ENCODE measurements at places on chromosomes 13 and 19. TPM values are rescaled to one million over a fixed set of nuclear protein-coding genes. Genes with fewer than 3 reads are reported as not detected.

DNA sequence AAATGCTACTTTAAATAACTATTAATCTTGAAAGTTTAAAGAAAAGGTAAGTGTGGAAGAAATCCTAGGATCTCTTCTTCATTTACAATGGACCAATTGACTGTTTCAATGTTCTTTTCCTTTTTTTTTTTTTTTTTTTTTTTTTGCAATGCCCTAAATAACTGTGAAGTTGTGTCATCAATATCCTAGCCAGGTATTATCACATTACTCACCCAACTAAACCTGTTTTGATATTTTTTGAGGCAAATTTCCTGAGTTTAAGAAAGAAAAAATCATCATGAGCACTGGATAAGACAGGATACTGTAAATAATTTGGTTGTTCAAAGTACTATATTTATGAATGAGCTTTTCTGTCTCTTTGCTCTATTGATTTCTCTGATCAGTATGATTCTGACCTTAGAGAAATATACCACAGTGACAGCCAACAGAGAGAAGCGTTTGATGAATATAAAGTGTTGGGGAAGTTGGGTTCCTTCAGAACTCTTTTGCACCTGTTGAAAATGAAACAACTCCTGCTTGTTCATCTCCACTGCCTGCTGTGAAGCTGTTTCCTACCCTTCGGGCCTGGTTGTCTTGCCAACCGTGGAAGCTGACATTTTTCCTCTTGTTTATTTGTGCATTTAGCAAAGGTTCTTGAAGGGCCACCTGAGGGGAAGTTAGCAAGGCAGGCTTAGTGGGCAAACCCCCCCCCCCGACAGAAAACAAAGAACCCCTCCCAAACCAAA lies 1220.5 kb upstream of the SLC10A2 start:
- peak; percentile 40 for DNase-seq

TMEM145 gene
- not detected for total RNA-seq

DNA sequence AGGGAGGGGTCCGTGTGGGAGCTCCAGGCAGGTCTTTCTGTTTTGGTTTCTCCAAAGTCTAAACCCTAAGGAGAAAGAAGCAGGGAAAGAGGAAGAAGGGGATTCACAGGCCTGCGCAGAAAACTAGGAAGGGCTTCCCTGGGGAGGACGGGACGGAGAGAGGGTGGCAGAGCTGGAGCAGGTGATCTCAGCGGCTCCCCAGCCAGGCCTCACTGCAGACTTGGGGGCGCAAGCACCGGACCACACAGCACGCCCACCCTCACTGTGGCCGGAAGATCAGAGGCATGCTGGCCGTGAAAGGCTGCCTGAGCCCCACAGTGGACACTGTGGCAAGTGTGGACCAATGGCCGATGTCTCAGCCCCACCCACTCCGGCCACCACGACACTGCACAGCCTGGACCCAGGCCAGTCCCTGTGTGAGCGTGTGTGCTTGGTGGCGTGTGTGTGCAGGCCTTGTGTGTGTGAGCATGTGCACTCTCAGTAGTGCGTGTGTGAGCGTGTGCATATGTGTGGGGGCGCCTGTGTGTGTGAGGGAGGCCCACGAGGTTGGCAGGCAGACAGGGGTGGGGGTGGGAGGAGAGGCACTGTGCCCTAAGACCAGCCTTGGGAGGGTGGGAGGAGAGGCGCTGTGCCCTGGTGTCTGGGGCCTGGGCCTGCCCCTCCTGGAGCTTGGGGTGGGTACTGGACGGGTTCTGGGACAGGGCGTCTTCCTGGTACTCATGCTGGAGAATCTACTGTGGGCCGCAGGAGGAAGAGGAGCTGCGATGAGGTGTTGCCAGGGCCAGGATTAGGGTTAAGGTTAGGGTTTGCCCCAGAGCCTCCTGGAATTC lies 15.4 kb upstream of the TMEM255B start:
- DNase-seq = no peak

DNA sequence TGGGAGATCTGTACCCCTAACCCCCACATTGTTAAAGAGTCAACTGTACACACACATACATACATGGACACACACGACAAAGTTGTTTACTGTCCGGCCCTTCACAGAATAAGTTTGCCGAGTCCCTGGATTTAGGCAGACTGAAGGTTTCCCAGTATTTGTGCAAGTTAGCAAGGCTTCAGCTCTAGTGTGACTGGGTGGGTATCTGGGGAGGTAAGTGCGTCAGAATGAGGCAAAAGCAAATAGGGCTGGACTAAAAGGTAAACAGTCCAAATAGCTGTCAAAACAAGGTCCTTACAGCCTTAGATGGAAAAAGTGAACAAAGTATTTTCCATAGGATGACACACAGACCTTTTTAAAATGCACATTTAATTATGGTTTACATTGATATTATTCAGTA lies 228.4 kb upstream of the UFM1 start:
- no peak for DNase-seq

DNA sequence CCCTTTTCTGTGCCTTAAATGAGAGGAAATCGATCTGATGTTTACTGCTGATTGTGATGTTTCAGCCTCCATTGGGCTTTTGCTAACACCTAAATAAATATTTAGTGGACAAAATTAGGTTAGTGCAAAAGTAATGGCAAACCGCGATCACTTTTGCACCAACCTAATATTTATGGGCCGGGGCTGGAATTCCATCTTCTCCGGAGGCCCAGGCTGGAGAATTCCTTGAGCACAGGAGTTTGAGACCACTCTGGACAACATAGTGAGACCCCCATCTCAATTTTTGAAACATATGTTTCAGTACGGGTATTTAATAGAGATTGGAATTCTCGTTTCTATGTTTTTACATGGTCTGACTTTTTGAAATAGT lies 603 bp downstream of the ZNF880 start:
- DNase-seq = no peak

- DNase-seq = no peak
Measured at GRCh38 chr13:20667857-20668437, 35.6 kb upstream of the IL17D start.

GRCh38 chr19:4144666-4145249 lies 8.7 kb upstream of the CREB3L3 start:
- peak; percentile 71 for DNase-seq

GRCh38 chr19:29084266-29084665 lies 128.7 kb downstream of the UQCRFS1 start:
- DNase-seq = peak; percentile 2

GRCh38 chr19:43594710-43595604 lies 977 bp downstream of the IRGQ start:
- DNase-seq = peak; percentile 68

DACH1 gene
- not detected for total RNA-seq

NXNL1 gene
- not detected for total RNA-seq

GRCh38 chr13:112892426-112893206 lies 76.4 kb upstream of the MCF2L start:
- DNase-seq = no peak

HPN gene
- not detected for total RNA-seq

DNA sequence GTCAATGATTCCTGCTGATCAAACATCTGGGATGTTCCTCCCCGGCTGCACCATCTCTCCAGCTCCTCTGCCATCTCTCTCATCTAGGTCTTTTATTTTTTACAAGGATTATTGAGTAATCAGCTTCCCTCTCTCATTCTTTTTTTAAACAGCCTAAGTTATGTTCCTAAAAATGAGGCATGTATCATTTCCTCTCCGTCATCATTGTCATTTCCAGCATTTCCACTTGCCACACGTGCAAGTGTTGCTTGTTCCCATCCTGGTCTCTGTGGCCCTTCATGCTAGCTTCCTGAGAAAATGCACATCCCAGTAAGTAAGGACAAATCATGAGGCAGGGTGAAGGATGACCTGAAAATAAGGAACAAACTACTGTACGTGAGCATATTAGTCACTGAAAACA lies 102.7 kb upstream of the POSTN start:
- peak; percentile 27 for DNase-seq

- DNase-seq = no peak
Measured at GRCh38 chr13:32748305-32748704, 162.1 kb downstream of the PDS5B start.

- DNase-seq = no peak
Measured at GRCh38 chr19:42290523-42291434, 11.2 kb upstream of the PRR19 start.

COL4A2 gene
- 110 TPM for total RNA-seq

- no peak for DNase-seq
Measured at GRCh38 chr19:19119325-19120237, 18.7 kb downstream of the TMEM161A start.

FREM2 gene
- total RNA-seq = 0.76 TPM

ACP5 gene
- total RNA-seq = 0.76 TPM

GRCh38 chr19:45474606-45475521 lies 7.1 kb downstream of the FOSB start:
- peak; percentile 52 for DNase-seq

- DNase-seq = no peak
Measured at GRCh38 chr19:39913682-39914333, 20.6 kb downstream of the FCGBP start.

DNA sequence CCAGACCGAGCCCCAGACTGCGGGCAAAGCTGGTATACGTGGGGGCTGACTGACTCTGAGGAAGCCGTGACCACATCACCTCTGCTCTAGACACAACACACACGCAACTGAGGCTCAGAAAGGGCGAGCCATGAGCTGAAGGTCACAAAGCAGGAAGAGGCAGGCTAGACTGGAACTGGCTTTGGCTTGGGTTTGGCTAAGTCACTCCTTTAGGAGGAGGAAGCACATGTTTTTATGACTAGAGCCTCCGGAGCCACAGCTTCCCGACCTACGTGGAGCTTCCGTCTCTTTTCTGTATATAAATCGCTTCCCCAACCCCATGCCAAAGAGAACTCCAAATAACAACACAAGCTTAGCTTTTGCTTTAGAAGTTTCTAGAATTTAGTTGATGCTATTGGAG lies 48.0 kb downstream of the RFX2 start:
- DNase-seq = peak; percentile 37

EID2B gene
- total RNA-seq = 7.4 TPM

- DNase-seq = no peak
Measured at GRCh38 chr19:41957161-41957837, 1.8 kb downstream of the RABAC1 start.

- no peak for DNase-seq
Measured at GRCh38 chr19:32998722-32999121, 26.7 kb downstream of the FAAP24 start.

ATP4B gene
- not detected for total RNA-seq

DNA sequence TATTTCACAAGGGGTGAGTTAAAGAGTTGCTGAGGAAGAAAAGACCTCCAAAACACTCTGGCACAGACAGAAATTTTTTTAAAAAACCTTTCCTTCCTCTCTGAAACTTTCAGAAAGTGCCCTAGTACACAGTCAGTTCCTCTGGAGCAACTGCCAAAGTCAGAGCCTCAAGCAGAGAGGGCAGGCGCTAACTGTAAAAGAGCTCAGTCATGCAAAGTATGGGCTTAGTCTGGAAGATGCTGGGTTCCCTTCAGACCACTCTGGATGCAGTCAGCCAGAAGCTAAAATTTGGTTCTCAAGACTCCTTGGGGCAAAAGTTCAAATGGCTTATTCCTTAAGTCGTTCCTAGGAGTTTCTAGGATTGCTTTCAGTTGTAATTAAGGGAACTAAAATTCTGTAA lies 671.6 kb downstream of the PCDH9 start:
- no peak for DNase-seq

PLVAP gene
- total RNA-seq = not detected

DNA sequence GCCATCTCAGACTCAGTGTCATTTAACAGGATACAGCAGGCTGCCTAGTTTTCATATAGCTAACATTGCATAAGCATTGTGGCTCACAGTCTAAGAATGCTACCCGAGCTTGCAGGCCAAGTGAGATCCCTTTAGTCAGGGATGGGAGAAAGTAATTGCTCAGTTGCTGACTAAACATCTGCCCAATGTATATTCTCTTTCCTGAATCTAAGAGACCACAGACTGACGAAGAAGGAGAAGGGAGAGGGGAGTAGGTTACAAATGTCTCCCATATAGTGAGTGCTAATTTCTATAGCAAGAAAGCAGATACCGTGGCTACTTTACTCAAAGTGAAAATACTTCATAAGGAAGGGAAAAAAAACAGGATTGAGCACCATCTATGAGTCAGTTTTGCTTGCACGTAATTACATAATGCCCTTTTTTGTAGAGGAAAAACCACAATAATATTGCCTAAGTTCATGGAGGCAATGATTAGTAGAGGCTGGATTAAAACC lies 453.9 kb downstream of the COG6 start:
- DNase-seq = peak; percentile 82

- no peak for DNase-seq
Measured at GRCh38 chr13:114076329-114077090, 55.9 kb downstream of the RASA3 start.

ZNF541 gene
- 0.27 TPM for total RNA-seq

LYPD5 gene
- total RNA-seq = 2.1 TPM

DNA sequence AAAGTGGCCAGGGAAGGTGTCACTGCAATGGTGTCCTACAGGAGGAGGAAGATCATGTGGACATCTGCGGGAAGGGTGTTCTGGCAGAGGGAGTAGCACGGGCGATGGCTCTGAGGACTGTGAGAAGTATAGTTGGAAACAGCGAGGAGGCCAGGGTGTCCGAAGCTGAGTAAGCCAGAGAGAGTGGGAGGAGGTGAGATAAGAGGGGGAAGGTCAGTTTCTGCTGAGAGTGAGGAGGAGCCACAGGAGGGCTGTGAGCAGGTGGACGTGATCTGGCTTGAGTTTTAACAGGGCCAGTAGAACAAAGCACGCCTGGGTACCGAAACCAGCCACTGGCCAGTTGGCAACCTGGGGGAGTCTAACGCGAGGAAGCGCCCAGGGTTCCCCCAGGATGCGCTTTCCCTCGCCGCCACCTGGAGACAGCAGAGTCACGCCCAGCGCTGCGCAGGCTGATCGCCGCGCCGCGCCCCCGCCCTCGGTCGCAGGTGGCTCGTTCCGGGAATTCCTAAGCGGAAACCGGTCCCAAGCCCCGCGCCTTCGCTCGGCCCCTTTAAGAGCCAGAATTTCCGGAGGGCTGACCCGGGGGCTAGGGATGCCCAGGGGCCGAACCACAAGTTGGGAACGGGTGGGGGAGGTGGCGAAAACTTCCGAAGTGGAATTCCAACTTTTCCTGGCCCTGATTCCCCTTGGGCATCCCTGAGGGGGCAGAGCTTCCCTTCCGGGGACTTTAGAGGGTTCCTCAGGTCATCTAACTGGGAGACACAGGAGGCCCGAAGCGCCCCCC lies 1.1 kb upstream of the LSR start:
- DNase-seq = no peak

DNA sequence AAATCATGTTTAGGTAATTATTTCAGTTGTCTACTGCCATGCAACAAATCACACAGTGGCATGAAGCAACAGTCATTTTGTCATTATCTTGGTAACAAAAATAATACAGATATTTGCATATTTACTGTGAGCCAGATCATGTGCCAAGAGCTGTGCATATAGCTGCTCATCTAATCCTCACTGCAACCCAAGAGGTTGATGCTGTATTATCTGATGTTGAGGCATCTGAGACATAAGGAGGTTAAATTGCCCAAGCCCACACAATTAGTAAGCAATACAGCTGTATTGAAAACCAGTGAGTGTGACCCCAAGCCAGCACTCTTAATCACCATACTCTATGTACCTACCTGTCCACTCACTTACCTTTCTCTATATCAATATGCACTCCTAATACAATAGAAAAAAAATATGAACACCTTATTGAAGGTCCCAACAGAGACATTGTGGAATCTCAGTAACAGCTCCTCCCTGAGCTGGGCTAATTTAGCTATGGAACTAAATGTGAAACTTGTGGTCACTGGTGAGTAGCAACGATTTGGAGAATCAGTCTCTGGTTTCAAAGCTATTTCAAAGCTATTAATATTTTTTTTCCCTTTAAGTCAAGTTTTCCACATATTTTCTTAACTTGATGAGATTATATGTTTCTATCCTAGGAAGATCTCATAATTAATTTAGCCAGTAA lies 185.2 kb downstream of the KLF12 start:
- DNase-seq = no peak

NFIX gene
- 38.5 TPM for total RNA-seq

Data from M059J (cell line).